ENCODE measurements at places on chromosomes 16 and 17.

GRCh38 chr16:49816875-49817274, 39.0 kb downstream of the ZNF423 start:
- DNase-seq = no peak

GRCh38 chr16:24749310-24749709, 19.9 kb downstream of the TNRC6A start:
- DNase-seq = no peak

GRCh38 chr17:74780443-74781238, 4.5 kb upstream of the NAT9 start:
- no peak for DNase-seq

- DNase-seq = no peak
Observed at GRCh38 chr16:27027971-27028370, 38.8 kb upstream of the C16orf82 start.

- DNase-seq = no peak
Observed at GRCh38 chr17:17384961-17385360, 81.8 kb downstream of the NT5M start.

GRCh38 chr17:79188048-79188447, 113.4 kb downstream of the ENGASE start:
- no peak for DNase-seq

DNA sequence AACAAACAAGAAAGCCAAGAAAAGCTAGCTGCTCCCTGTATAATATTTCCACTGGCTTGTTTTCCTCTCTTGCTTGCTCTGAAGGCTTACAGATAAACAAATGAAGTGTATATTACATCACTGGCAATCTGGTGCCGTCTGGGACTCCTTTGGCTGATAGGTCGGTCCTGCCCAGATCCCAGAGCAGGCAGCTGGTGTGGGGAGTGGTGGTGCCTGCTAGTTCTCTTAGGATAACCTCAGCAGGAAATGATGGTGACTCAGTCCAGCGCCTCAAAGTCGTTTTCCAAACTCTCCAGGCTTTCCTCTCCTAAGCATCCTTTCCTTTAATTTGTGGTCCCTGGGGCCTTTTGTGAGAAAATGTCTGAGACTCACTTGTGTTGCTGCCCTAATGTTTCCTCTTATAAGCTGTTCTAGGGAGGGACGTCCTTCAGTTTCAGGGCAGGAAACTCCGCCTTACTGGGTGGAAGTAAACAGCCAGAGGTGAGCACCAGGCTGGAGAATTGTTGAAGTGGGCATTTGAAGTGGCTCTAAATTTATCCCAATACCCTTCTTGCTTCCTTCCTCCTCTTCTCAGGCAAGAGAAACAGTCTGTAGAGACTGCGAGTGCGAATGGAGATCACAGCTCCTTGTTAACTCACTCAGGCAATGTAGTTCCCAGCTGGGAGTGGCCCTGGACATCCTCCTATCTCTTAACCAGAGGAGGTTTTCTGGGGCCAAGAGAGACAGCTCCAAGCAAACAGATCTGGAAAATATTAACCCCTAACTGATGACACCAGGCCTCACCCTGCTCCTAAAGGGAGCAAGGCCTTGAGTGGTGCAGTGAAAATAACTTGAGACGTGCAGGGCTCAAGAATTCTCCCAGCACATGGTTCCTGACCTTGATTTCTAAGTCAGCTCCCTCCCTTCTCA, 34.9 kb downstream of the CD300LF start:
- DNase-seq = no peak

DNA sequence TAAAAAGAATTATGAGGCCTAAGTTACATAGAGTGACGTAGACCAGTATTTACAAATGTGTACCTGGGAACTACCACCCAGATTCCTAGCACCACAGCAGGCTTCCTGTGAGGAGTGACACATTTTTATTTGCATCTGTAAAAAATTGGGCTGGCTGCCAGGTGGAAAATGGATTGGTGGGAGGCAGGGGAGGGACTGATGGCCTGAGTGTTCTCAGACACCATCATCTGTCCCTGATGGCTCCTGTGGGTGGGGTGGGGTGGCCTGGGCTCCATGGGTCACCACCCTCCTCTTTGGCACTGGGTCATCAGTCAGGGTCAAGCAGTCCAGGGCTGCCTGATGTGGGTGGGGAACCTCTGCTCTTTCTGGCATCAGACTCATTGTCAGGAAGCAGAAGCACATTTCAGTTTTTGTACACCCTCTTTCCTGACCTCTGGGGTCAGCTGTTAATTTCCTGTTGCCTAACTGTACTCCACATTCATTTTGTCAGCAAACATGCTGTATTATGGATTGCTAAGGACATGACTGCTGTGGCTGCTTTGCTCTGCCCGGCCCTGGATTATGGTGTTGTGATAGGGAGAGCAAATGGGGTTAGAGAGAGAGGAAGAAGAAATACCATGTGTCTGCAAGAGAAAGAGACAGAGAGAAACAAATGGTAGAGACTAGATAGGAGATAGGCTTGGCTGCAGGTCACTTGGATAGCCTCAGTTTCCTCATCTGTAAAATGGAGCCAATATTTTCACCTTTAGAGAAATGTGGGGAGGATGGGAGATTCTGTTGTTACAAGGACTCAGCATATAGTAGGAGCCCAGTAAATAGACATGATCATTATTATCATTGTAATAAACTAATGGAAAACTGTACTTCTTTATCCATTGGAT, 11.6 kb upstream of the MFAP4 start:
- no peak for DNase-seq

- DNase-seq = no peak
Observed at GRCh38 chr16:27311448-27311830, 2.3 kb upstream of the IL4R start.

- DNase-seq = no peak
Observed at GRCh38 chr16:65316808-65317207, 194.9 kb upstream of the CDH11 start.

- DNase-seq = no peak
Observed at GRCh38 chr17:70968302-70968701, 799.0 kb downstream of the KCNJ2 start.

- DNase-seq = no peak
Observed at GRCh38 chr17:2198927-2199326, 104.7 kb downstream of the SMG6 start.

DNA sequence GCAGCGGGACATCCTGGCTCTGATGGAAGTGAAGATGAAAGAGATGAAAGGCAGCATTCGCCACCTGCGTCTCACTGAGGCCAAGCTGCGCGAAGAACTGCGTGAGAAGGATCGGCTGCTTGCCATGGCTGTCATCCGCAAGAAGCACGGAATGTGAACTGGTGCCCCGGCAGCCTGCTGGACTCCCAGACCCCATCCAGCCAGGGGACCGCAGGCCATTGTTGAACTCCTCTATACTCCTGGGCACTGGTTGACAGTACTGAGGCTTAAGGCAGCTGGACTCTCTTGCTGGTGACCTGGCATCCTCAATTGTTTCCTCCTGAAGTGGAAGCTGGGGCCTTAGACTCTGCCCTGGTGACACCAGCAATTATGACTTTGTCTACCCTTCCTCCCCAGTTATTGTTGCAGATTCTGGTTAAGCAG, 1.2 kb downstream of the THAP11 start:
- no peak for DNase-seq

DNA sequence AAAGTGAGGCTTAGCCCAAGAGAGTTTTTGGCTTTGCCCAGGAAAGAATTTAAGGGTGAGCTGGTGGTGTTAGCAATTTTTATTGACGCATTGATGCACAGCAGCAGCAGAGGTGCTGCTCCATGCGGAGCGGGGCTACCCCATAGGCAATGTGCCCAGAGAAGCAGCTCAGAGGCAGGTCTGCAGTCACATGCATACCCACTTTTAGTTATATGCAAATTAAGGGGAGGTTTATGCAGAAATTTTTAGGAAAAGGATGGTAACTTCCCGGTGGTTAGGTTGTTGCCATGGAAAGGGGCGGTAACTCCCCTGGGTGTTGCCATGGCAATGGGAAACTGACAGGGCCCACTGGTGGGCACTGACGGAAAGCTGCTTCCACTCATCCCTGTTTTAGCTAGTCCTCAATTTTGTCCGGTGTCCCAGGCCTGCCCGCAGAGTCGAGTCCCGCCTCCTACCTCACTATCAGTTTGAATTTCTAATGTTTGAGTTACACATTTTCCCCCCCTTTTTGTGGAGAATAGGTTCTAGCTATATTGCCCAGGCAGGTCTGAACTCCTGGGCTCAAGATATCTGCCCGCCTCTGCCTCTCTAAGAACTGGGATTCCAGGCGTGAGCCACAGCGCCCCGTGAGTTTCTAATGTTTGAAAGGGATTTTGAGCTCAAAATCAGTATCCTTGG, 10.4 kb upstream of the GJD3 start:
- DNase-seq = no peak

DNA sequence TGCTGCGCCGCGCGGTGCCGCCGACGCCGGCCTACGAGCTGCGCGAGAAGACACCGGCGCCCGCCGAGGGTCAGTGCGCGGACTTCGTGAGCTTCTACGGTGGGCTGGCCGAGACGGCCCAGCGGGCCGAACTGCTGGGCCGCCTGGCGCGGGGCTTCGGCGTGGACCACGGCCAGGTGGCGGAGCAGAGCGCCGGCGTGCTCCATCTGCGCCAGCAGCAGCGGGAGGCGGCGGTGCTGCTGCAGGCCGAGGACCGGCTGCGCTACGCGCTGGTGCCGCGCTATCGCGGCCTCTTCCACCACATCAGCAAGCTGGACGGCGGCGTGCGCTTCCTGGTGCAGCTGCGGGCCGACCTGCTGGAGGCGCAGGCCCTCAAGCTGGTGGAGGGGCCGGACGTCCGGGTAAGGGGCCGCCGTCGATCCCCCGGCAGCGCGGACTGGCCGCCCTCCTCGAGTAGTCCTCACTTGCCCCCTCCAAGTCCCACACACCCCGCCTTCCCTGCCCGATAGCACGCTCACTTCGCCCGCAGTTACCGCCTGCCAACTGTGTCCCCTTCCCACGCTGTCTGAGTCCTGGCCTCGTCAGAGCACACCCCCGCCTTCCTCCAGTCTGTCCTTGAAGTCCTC, 470 bp downstream of the MLYCD start:
- peak; percentile 17 for DNase-seq

GRCh38 chr17:1630662-1631061, 2.0 kb upstream of the SLC43A2 start:
- no peak for DNase-seq

Measured in T-helper 22 cell (primary cell).